ENCODE measurements at places on chromosomes 16 and 17.

DNA sequence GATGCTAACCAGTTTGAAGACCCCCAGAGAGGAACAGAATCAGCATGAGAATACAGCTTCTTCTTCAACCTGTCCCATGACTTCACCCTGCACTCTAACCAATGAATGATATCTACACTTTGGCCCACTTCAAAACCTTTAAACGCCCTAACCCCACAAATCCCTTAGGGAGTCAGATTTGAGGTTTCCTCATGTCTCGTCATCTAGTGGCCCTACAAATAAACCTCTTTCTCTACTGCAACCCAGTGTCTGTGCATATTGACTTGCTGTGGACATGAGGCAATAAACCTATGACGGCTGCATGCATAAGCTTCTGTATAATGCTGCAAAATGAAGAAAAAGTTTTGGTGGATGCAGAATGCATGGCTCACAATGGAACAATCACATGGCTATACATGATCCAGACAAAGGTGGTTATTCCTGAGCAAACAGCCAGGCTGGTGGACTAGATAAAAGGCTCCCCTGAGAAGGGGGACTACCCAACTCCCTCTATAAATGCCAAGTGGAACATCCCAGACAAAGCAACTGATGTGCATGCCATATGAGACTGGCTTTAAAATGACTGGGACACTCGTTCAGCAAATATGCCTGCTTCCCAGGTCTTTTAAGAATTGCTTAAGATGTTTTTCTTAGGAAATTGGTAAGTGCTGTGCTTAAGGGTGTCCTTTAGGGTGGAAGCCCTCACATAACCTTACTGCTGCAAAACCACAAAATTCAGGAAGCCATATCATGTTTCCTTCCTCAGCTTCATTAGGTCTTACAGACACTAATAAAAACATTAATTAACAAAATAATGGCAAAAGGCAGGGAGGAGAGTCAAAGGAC lies 12.2 kb downstream of the N4BP1 start:
- no peak for DNase-seq

DNA sequence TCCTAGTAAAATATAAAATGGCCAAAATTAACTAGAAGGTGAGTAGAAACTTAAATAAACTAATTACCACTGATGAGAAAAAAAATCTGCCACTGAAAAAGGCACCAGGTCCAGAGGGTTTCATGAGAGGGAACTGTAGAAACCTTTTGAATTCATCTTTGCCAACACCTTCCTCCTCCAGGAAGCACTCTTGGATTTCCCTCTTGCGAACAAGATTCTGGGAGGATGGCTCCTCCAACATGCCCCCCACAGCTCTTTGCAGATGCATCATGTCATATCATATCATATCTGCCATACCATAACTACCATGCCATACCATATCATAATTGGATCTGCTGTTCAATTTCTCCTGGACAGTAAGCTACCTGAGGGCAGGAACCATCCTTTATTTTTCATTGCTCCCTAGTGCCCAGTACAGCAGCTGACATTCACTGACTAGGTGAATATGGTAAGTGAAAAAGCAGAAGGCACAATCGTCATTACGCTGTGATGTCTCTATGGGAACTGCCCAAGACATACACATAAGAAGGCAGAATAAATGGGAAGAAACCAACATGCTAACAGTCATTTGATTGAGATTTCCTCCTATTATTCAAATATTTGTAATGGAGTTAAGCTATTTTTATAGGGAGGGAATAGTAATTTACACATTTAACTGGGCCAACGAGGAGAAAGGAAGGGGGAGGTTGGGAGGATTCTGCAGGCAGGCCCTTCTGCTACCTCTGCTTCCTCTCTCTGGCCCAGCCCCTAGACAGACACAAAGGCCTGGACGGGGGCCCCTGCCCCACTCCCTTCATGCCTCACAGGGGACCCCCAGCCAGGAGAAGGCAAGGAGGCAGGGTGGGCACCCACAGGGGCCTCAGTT lies 110.1 kb upstream of the SMURF2 start:
- no peak for DNase-seq

GRCh38 chr17:50480142-50480764 lies 1.6 kb downstream of the RSAD1 start:
- no peak for DNase-seq

- peak; percentile 60 for DNase-seq
Observed at GRCh38 chr16:278863-279366, 1.5 kb upstream of the ARHGDIG start.

DNA sequence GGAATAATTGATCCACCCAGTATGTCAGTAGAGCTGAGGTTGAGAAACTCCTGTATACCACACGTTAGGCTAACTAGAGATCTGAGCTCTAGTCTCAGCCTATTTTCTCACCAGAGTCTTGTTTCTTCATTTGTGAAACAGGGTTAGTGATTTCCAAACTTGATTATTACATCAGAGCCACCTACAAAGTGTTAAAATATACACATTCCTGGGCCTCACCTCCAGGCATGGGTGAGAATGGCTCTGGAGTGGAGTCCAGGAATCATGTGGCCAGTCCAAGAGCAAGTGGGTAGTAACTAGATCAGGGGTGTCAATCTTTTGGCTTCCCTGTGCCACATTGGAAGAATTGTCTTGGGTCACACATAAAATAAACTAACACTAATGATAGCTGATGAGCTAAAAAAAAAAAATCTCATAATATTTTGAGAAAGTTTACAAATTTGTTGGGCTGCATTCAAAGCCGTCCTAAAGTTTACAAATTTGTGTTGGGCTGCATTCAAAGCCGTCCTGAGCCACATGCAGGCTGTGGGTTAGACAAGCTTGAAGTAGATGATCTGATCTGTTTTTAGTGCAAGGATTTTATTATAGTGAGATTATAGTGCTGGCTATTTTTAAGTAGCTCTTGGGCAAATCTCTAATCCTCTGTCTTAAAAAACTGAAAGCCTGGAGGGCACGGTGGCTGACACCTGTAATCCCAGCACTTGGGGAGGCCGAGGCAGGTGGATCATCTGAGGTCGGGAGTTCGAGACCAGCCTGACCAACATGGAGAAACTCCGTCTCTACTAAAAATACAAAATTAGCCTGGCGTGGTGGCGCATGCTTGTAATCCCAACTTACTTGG lies 20.4 kb downstream of the PRCD start:
- no peak for DNase-seq

DNA sequence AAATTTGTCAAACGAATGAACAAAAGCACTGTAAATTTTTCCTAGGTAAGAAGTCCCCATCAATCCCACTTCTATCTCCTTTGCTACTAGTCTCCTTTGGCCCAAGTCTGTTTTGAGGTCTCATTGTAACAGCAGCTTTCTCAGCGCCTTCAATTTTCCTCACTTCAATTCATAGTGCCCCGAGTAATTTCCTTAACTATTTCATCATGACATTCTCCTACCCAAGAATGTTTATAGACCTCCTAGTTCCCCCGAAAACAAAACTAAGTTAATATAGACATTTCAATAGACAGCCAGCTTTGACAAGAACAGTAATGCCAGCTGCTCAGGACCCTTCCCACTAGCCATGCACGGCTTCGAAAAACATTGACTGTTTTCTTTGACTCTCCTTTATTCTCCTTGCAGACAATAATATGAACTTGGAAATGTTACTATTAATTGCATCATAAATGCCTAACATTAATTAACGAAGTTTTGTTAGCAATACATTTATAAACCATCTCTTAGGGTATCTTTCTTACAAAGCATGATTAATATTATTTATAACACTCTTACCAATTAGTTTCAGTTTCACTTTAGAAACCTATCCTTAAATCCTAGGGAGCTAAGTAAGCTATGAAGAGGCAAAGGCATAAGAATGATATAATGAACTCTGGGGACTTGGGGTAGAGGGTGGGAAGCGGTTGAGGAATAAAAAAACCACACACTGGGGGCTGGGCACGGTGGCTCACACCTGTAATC lies 22.8 kb downstream of the GLG1 start:
- DNase-seq = no peak

DNA sequence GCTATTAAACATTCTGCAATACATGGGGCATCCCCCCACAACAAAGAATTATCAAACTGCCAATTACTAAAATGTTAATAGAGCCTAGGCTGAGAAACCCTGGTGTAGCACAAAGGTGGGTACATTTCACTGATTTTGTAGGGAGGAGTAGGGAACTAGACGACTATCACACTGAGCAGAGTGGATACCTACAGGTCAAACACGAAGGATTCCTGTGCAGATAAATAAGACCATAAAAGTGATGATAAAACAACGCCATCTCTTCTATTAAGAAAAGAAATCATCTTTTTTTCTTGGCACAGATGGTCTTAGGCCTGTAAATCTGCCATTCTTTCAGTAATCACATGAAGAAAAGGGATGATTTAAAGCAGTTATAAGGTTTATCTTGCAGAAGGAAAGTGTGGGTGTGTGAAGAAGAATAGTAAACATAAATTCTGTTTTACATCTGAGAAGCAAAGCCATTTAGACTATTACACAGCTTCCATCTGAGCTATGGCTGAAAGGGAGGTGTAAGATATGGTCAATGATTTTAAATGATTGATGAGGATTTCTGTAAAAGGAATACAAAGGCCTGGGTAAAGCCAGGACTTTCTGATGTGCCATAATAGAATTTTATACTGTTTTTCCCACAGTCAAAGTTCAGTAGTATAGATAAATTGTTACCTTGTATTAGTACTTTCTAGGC lies 429.4 kb upstream of the GOT2 start:
- no peak for DNase-seq

GRCh38 chr17:63439687-63440086 lies 6.4 kb downstream of the CYB561 start:
- no peak for DNase-seq

DNA sequence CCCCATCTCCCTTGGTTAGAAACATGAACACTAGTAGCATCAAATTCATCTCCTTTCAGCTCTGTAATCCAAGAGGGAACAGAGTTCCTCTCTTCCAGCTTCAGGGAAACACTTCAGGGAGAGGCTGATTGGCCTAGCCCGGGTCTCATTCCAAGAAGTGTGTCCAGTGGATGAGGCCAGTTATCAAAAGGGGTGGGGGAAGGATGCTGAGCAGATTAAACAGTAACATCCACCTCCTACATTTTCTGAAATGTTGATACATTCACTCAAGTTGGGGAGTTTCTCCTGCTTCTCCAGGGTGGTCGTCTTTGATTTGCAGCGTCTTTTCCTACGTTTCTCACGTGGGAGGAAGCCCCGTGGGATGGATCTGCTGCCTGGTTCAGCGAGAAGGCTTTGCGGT lies 62.9 kb upstream of the WSB1 start:
- DNase-seq = no peak

- no peak for DNase-seq
Observed at GRCh38 chr17:73799781-73800627, 155.8 kb upstream of the SDK2 start.

All from hematopoietic multipotent progenitor cell treated with erythropoietin and hydrocortisone succinate and interleukin-3 and kit ligand, for 15 days (in vitro differentiated cells).